ENCODE measurements at places on chromosomes 12 and 14. TPM values are rescaled to one million over a fixed set of nuclear protein-coding genes. Genes with fewer than 3 reads are reported as not detected.

The DTX1 gene
- not detected for total RNA-seq

- DNase-seq: no peak
Observed at GRCh38 chr14:87231336-87232026, 761.5 kb downstream of the GALC start.

GRCh38 chr14:63078569-63078968 is 33.3 kb upstream of the KCNH5 start:
- no peak for DNase-seq

DNA sequence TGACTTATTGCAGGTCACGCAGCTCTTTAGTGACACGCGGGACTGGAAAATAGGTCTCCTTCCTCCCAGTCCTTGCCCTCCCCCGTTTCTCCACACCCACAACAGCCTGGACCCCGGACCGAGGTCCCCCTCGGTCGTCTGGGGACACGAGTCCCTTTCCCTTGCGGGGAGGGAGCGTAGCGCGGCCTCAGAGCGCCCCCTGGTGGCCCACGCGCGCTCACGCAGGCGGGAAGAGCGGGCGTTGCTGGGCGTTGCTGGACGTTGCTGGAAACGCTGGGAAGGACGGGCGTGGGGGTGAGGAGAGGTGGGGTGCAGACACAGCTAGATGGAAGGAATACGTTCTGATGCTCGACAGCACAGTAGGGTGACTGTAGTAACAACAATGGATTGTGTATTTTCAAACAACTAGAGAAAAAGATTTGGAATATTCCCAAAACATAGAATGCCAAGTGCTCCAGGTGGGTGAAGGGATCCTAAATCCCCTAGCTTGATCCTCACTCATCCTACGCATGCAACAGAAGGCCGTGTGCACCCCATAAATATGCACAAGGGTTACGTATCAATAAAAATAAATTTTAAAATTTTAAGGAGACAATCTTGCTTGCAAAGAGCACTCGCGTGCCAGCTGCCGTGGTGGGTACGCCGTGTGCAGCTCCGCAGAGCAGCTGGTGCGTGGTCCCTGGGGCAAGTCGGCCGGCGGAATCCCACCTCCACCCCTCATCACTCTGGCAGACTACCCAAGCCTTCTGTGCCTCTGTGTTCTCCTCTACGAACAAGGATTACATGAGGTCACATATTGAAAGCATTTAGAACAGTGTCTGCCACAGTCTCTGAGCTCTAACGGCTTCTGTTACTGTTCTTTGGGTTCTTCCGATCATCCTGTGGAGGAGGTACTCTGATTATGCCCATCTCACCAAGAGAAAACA is 87.4 kb downstream of the B4GALNT3 start:
- DNase-seq: peak; percentile 74

GRCh38 chr14:33916663-33917565 is 34.0 kb downstream of the EGLN3 start:
- DNase-seq: no peak

The CTSG gene
- not detected for total RNA-seq

- no peak for DNase-seq
Observed at GRCh38 chr12:25800101-25800500, 158.4 kb upstream of the RASSF8 start.

The GSKIP gene
- 41.5 TPM for total RNA-seq

Measured in SJSA1 (cell line).